Left hindlimb (tissue), 1 donor: ENCODE measurements at places on chromosomes 11 and 22.

DNA sequence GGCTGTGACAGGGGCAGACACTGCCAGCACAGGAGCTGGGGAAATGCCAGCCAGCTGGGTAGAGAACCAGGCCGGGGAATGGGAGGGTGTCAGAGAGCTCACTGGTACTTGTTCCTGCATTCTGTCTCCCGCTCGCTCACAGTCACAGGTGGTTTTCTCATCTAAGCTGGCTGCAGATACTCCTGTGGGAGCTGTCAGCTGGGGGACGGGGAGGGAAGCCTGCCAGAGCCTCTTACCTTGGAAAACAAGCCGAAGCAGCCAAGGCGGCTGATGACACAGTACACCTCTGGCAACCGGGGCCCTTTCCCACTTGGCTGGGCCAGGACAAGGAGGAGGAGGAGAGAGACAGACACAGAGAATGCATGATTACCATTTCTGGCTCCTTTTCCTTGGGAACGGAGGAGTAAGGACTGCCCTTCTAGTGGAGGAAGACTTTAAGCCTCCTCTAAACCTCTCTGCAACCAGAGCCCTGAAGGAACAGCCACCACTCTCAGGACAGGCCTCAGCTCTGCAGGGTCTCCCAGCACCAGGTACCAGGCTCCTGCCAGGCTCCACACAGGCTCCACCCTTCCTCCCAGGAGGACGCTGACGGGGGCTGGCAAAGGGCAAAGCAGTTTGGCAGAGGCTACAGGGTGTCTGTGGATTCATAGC lies 25.1 kb downstream of the RPL27A start:
- DNase-seq = peak; percentile 90

- no peak for DNase-seq
Observed at GRCh38 chr11:20597680-20598484, 1.5 kb upstream of the SLC6A5 start.

DNA sequence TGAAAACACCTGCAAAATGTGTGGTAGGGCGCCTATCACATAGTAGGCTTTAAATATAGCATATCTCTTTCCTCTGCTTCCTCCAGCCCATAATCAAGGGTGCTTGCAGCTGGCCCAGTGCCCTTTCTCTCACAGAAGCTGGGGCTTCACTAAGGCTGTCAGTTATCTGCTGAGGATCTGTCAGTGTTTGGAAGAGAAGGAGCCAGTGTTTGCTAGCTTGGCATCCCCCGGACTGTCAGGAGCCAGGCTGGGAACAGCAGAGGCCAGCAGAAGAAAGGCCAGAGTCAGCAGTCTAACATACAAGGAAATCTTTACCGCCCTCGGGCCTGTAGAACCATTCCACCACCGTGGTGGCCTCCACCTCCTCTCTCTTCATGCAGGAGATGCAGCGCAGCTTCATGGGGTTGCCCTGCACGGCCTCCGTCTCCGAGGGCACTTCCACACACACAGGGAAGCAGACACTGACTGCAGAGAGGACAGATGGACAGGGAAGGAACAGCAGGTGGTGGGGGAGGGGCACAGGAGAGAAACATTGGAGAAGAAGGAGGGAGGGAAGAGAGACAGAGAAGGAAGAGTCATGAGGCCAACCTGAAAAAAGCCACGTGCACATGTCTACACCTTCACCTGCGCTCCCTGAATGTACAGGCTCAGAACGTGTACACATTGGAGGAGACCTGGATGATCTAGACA lies 9.0 kb downstream of the SCN3B start:
- DNase-seq = no peak

GRCh38 chr11:61709572-61709971 lies 29.4 kb downstream of the DAGLA start:
- DNase-seq = no peak

DNA sequence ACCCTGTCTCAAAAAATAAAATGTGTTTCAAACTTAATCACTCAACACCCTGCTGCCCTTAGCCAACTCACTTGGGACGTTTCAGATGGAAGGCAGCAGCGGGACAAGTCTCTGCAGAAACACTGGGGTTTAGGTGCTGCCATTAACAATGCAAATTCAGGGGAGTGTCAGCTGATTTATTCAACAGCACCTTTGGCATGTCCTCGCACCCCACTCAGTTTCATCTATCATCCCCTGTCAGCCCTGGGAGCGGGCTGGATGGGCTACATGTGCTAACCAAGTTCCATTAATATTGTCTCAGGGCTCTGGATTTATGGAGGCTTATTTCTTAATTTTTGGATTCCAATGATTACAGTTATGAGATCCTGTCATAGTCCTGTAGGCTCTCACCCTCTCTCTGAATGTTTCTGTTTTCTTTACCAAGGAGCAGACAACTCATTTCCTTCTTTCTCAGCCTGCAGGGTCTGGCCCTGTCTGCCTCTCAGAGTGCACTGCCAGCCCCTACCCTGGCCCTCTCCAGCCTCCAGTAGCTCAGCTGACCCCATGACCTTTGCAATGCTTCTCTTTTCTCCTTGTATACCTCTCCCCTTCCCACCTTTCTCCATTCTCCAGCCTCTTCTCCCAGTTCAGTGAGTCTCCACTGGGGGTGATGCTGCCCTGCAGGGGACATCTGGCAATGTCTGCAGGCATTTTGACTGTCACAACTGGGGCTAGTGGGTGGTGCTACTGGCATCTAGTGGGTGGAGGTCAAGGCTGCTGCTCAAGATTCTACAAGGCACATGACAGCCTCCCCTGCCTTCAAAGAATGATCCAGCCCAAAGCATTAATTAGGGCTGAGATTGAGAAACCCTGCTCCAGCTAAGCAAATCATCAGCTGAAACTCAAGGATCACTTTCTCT lies 79.0 kb downstream of the APIP start:
- DNase-seq = no peak

DNA sequence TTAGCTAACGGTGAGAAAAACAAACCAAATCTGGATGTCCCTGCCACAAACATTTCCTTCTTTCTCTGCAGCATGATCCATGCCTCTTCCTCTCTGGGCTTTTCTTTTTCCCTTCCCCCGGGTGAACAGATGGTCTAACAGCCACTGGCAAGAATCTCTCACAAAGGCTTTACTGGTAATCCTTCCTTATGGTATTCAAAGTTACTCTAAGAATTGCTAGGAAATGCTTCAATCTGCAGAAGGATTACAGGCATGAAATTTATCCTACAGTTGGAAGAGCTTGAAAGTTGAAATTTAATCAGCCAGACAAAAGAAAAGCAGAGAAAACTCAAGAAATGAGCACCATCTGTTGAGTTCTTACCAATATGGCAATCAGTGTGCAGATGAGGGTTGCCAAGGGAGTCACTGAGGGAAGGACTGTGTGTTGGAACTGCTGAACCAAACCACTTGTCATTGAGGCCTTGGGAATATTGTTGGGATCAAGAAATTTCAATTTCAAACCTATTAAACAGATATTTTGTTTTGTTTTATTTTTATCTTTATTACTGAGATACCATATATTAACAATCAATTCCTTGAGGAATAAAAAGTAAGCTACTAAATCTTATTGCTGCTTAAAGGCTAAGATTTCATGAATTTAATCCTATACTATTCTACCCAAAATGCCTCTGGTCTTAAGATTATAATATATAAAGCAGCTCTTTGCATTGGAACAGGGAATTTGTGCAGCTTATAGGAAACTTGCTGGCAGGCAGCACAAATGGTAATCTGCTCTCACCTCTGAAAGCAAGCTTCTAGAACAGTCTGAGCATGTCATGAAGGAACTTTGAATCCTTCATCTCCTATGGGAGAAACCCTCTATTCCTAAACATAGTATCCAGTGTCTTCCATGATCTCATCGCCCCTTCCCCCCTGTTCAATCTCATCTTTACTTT lies 29.7 kb upstream of the NDUFC2 start:
- DNase-seq = no peak
